ENCODE measurements at places on chromosomes 5 and 9.

DNA sequence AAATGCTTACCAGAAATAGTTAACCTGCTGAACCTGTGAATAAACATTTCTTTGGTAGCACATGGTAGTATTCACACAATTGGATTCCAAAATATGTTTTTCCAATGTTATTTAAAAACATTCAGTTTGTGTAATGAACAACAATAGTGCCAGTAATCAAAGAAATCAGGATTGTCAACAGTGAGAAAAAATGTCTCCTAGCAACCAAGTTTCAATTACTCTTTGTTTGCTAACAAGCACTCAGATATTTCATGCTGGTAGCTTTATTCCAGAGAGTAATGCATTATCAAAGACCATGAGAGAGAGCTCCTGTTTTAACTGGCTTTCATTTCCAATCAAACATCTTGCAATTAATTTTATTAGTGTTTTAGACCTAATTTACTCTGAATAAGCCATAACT lies 768.1 kb upstream of the GRAMD2B start:
- no peak for DNase-seq

DNA sequence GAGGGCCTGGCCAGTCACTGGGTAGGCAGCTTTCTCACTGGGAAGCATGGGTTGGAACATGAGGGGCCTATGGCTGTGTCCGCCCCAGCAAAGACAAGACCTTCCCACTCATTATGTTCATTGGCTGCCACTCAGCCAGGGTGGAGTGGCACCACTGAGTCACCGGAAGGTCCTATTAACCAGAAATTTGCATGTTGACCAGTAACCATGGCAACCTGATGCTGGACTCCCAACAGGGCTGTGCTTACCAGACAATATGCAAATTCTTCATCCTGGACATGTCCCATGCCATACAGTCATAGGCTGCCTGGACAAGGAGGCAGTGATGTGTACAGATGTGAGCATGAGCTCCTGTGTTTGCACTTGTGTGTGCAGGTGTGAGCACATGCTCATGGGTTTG lies 66.7 kb downstream of the PSD2 start:
- no peak for DNase-seq

DNA sequence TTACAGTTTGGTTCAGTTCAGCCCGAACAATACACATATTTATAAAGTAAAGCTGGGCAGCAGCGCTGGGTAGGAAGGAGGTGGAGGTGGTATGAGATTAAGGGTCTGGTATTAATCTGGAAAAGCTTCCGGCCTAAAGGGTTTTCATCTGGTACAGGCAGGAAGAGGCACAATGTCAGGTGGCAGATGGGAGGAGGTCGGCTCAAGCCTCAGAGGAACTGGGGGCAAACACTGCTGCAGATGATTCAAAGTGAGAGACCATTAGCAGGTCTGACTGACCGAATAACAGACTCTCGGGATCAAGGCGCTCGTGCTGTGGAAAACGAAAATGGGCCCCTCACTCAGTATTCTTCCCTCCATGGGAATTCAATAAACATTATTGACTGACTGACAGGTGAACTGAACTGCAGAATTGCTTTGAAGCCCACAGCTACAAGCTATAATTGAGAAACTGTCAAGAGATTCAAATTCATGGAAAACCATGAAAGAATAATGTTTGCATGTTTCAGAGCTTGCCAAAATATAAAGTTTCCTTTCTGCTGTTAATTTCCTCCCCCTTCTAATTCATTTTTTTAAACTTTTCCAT lies 75.3 kb downstream of the TMEM167A start:
- DNase-seq: no peak

GRCh38 chr5:141632650-141633049 lies 4.0 kb downstream of the HDAC3 start:
- DNase-seq: no peak

DNA sequence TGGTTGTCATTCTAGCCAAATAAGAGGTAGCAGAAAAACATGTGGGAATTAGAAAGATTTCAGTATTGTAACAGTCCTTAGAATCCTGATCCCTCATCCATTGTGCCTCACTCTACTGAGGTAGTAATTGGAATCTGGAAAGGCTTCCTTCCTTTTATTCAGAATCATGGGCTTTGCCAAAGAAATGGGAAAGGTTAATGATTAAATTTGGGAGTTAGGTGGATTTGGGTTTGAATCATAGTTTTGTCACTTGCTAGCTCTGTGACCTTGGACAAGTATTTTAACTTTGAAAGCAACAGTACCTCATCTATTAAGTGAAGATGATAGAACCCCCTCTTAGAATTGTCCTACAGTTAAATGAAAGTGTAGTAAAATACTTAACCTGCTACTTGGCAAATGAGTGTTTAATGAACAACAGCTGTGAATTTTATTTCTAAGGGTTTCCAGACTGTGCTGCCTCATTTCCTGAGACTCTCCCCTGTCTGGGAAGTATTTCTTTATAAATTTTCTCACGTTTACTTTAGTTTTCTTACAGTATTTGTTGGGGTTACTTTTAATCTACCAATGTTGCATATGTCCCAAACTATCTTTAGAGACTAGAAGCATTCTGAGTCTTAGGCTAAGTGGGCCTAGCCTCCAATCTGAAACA lies 11.7 kb downstream of the SPDL1 start:
- DNase-seq: no peak

DNA sequence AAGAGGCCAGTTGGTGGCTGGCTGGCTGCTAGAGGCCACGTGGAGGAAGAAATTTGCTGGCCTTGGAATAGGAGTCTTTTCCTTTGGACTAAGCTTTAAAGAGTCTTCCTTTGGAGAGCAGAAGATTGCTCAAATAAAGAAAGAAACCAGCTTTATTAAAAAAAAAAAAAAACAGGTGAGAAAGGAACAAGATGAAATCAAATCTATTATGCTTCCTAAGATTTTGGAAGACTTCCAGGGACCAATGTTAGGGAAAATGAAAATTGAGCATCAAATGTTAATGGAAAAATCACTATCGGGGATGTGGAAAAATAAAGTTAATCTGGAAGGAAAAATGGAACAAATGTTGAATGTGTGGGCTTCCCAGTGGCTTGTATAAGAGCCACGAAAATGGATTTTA lies 153.1 kb downstream of the TTC39B start:
- DNase-seq: no peak

DNA sequence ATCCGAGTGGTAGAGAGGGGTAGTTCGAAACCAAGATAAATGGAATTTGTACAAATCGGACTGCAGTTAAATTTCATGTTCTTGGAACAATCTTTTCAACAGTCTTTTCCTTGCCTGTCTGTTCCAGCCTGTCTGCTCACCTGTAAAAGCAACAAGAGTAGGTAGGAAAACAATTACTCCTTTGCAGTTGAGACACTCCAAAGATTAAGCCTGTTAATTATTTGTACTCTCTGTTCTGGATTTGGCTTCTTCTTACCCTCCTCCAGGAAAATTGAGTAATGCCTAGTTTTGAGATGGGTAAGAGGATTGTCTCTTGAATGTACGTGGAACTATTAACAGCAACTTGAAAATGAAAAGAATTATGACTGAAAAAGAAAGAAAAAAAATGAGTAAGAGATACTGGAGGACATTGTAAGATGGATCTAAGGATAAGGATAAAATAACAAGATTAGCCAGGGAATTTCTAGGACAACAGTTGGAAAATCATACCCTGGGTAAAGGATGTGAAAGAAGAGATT lies 24.3 kb downstream of the SPAAR start:
- DNase-seq: no peak

GRCh38 chr5:29780401-29780800 lies 1413.1 kb upstream of the CDH6 start:
- no peak for DNase-seq

DNA sequence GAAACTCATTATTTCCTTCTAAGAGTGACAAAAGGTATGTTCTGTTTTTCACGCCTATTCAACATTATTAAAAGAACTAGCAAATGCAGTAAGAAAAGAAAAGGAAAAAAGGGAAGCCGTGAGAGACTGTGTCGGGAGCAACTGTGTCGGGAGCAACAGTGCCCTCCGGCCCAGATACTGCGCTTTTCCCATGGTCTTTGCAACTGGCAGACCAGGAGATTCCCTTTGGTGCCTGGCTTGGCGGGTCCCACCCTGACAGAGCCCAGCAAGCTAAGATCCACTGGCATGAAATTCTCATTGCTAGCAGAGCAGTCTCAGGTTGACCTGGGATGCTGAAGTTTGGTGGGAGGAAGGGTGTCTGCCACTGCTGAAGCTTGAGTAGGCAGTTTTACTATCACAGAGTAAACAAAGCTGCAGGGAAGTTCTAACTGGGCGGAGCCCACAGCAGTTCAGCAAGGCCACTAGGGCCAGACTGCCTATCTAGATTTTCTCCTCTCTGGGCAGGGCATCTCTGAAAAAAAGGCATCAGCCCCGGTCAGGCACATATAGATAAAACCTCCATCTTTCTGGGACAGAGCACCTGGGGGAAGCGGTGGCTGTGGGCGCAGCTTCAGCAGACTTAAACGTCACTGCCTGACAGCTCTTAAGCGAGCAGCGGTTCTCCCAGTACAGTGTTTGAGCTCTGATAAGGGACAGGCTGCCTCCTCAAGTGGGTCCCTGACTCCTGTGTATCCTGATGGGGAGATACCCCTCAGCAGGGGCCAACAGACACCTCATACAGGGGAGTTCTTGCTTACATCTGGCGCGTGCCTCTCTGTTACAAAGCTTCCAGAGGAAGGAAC lies 1237.4 kb upstream of the CDH18 start:
- DNase-seq: no peak

- no peak for DNase-seq
These were observed 62.3 kb downstream of the RGS3 start for GRCh38 chr9:113525831-113526230.

- no peak for DNase-seq
These were observed 653.4 kb downstream of the ANXA1 start for GRCh38 chr9:73805111-73805510.

- no peak for DNase-seq
These were observed 45.7 kb upstream of the PIK3R1 start for GRCh38 chr5:68169903-68170302.

- DNase-seq: no peak
These were observed 264.3 kb upstream of the KCNN2 start for GRCh38 chr5:114097570-114097969.

DNA sequence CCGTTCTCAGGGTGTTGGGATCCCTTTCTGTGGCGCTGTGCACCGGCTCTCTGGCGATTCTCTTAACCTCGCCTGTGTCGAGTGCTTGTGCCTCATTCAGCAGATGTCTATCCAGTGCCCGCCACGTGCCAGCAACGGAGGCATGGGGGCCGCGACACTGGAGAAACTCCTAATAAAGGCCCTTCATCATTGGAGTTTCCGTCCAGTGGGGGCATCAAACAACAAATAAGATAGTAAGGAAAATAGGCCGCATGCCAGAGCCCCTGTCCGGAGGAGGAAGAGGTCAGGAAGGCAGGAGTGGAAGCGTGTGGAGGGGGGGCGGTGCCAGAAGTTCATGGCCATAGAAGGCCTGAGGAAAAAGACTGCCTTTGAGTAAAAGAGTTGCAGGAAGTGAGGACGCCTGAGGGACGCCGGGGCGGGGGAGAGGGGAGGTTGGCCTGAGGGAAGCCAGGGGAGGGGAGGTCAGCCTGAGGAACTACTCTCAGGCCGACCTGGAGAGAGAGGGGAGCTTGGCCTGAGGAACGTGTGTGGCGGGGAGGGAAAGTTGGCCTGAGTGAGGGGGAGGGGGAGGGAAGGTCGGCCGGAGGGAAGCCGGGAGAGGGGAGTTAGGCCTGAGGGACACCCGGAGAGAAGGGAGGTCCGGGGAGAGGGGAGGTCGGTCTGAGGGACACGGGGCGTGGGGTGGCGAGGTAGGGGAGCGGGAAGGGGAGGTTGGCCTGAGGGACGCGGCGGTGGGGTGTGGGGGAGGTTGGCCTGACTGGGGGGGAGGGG lies 82.2 kb downstream of the CACNA1B start:
- no peak for DNase-seq

DNA sequence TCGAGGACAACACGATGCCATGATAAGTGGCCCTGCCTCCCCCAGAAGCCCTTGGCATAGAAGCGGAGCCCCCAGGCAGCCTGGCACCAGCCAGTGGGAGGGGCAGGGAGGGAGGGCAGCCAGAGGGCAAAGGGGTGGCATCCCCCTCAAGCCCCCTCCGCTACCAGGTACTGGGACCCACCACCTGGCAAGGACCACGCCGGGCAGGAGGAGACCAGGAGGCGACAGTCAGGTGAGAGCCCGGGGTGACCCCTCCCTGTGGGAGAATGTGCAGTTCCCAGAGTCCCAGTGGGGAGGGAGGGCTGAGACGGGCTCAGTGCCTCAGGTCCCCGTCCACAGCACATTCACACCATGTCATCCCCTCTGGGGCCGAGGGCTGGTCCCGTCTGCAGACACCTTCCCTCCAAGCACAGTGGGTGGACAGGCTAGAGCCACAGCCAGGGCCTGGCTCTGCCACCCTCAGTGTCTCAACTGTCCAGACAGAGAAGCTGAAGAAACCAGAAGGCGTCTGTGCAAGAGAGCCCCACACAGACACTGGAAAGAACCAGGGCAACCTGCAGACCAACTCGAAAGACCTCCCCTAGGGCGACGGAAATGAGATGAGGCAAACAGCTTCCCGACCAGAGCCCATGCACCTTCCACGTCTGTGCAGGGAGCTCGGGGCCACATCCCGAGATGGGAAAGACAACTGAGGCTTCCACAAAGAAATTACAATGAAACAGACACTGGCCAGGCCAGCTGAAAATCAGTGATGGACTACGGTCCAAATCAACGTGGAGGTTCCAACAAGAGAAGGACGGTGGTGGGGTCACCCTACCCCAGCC lies 11.1 kb downstream of the BRD3 start:
- no peak for DNase-seq

- no peak for DNase-seq
These were observed 380.2 kb downstream of the CDH10 start for GRCh38 chr5:24264547-24264946.

DNA sequence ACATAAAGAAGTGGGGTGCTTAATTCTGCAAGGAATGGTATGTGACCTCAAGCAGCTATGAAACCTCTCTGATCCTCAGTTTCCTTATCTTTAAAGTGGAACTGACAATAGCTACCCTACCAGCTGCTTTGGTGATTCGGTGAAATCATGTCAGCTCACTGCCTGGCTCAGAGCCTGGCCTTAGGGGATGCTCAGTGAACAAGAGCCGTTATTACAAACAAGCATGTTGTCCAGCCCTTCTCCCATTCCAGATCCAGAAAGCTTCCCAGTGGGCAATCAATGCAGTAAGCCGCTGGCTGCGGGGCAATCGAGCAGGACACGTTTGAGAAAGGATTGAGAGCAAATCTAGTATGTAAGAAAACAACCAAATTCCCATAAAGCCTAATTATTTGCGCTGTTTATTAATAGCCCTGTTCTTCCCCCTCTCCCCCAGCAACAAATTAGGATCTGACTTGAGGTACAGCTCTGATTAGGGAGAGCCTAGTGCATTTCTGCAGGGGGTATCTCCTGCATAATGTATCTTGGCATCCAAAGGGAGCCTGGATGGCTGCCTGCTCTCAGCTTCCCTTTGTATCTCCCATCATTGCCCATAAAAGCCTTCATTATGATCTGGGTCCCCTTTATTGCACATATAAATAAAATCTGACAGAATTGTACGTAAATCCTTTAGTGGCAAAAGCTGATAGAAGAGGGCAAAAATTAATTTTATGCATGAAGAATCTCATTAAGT lies 371.4 kb downstream of the TMEM232 start:
- DNase-seq: no peak

DNA sequence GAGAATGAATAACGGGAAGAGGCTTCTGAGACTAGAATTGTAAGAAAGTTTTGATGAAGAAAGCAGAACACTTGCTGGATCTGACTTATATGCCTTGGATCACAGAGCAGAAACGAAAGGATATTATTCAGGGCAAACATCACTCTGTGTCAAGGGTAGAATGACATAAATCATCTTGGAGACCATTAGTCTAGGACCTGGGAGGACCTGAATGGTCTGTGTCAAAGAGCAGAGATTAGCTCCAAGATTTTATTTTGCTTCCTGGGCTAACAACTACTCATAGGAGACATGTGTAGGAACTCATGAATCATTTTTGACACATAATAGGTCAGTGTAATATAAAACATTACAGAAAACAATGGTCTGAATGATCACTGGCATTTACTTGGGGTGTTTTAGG lies 417.9 kb downstream of the SLCO4C1 start:
- no peak for DNase-seq

Data from stimulated activated CD8-positive, alpha-beta memory T cell treated with anti-CD3 and anti-CD28 coated beads, Interleukin-2, amount 100 ng/mL, for 48 hours (primary cell).